ENCODE measurements at places on chromosomes 3 and 15.
A peak's percentile ranks its signal among the peaks of the same experiment; 100 is the strongest.

GRCh38 chr3:159239059-159239458 is 437.2 kb downstream of the MFSD1 start:
- no peak for DNase-seq

GRCh38 chr3:47291158-47291753 is 8.5 kb downstream of the KLHL18 start:
- DNase-seq: no peak

- no peak for DNase-seq
Observed at GRCh38 chr3:189143771-189144170, 28.0 kb upstream of the TPRG1 start.

- DNase-seq: no peak
Observed at GRCh38 chr15:94644433-94644832, 413.1 kb downstream of the MCTP2 start.

- DNase-seq: no peak
Observed at GRCh38 chr3:181712226-181712552, 464 bp downstream of the SOX2 start.

GRCh38 chr3:69182588-69183316 is 60.4 kb upstream of the LMOD3 start:
- DNase-seq: no peak

GRCh38 chr3:127986803-127987202 is 65.4 kb upstream of the SEC61A1 start:
- no peak for DNase-seq

DNA sequence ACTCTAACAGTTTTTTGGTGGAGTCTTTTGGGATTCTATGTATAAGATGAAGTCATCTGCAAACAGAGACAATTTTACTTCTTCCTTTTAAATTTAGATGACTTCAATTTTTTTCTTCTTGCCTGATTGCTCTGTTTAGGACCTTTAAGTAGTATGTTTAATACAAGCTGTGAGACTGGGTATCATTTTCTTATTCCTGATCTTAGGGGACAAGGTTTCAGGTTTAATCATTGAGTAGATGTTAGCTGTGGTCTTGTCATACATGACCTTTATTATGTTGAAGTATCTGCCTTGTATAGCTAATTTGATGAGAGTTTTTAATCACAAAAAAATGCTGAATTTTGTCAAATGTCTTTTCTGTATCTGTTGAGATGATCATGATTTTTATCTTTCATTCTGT is 20.6 kb downstream of the GRM2 start:
- no peak for DNase-seq

DNA sequence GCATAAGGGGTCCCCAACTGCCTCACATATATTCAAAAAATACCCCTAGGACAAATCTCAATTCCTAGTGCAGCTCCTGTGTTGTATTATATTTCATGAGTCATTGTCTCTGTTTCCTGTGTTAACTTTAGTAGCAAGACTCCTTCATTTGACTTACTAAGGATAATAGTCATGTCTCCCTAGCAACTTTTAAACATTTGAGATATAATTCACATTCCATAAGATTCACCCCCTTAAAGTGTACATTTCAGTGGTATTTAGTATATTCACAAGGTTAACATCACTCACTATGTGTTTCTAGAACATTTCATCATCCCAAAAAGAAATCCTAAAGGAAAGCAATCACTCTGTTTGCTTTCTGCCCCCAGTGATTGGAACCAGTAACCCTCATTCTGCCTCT is 121.3 kb upstream of the WNT7A start:
- DNase-seq: no peak

- peak; percentile 75 for DNase-seq
Observed at GRCh38 chr15:70111203-70112073, 13.7 kb upstream of the TLE3 start.

GRCh38 chr3:179949412-179949811 is 87.3 kb downstream of the PEX5L start:
- DNase-seq: peak; percentile 81

GRCh38 chr3:139312959-139313358 is 30.9 kb upstream of the MRPS22 start:
- no peak for DNase-seq

GRCh38 chr3:177569875-177570657 is 372.8 kb upstream of the TBL1XR1 start:
- peak; percentile 82 for DNase-seq

DNA sequence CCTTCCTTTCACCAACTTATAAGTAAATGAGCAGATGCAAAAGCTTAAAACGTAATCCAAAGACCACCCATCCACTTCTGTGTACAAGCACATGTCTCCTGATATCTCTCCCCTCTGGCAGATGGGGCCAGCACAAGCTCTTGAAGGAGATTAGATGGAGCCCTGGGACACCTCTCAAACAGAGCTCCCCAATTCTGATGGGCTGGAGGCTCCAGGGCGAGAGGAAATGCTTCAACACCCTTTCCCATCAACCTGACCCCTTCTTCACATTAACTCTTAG is 73.2 kb downstream of the MB21D2 start:
- no peak for DNase-seq

GRCh38 chr3:65560133-65560532 is 478.6 kb downstream of the MAGI1 start:
- no peak for DNase-seq

GRCh38 chr3:141913150-141913811 is 36.8 kb downstream of the ATP1B3 start:
- peak; percentile 48 for DNase-seq

DNA sequence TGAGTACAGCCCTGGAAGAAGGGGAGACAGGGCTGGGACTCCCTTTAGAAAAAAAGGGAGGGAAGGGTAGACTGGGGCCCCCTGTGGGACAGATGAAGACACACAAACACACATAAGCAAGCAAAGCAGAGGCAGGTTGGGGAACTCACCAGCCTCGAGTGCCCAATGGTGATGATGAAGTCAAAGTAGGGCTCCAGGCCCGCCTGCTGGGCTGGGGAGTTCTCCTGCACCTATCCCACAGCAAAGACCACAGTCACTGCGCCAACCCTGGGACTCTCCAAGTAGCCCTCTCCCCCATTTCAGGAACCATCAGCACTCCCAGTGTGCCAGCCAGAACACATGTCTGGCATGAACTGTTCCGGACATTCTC is 4.1 kb downstream of the GORASP1 start:
- DNase-seq: no peak

DNA sequence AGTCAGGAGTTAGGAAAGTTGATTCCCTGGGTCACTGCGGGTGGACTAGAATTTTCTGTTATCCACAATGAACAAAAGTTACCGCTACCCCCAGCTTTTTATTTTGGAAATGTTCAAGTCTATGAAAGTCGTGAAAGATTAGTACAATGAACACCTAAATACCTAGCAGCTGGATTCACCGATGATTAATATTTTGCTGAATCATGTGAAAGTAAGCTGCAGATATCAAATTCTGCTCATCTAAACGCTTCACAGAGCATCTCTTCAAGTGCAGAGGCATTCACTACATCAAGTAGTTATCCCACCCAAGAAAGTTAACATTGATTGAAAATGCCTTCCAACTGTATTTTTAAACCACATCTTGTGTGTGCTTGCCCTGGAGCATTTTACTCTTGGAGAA is 729.0 kb upstream of the NR2F2 start:
- no peak for DNase-seq

DNA sequence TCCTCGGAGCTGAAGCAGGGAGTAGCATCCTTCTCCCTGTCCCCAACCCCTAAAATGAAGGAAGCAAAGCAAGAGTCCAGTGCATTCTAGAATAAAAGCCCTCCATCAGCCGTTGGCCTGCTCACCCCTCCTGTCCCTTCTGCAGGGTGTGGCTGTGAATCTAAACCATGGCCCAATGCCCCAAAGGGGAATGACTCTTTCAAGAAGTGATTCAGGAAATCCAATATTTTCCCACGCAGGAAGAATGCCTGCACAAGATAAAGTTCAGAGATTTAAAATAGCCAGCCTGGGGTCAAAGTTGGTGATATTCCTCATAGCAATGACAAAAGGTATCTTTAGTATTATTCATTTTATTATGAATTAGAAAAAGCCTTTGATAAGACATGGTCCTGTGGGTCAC is 38.5 kb downstream of the SLCO2A1 start:
- no peak for DNase-seq

GRCh38 chr3:195165790-195166189 is 105.2 kb downstream of the XXYLT1 start:
- no peak for DNase-seq

- no peak for DNase-seq
Observed at GRCh38 chr3:172096881-172097420, 57.6 kb downstream of the FNDC3B start.

DNA sequence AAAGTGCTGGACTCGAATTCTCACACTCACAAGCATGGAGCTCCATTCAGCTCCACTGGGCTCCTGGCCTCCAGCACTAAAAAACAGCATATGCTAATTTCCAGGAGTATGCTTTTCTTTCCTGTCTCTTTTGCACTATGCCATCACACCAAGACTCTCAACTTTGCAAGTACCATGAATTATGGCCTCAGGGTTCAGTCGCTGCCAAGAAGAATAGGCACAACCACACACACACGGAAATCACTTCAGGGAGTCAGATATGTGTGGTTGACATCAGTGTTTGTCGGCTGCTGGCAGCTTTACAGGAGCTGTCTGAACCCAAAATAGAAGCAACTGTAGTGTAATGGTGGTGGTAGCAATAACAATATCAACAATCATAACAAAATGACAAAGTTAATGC is 305.0 kb upstream of the SLCO3A1 start:
- DNase-seq: no peak

- DNase-seq: no peak
Observed at GRCh38 chr3:182983876-182984275, 3.5 kb upstream of the DCUN1D1 start.

- no peak for DNase-seq
Observed at GRCh38 chr3:182083112-182083511, 371.4 kb downstream of the SOX2 start.

- DNase-seq: no peak
Observed at GRCh38 chr15:84082739-84083138, 152.8 kb upstream of the GOLGA6L4 start.

DNA sequence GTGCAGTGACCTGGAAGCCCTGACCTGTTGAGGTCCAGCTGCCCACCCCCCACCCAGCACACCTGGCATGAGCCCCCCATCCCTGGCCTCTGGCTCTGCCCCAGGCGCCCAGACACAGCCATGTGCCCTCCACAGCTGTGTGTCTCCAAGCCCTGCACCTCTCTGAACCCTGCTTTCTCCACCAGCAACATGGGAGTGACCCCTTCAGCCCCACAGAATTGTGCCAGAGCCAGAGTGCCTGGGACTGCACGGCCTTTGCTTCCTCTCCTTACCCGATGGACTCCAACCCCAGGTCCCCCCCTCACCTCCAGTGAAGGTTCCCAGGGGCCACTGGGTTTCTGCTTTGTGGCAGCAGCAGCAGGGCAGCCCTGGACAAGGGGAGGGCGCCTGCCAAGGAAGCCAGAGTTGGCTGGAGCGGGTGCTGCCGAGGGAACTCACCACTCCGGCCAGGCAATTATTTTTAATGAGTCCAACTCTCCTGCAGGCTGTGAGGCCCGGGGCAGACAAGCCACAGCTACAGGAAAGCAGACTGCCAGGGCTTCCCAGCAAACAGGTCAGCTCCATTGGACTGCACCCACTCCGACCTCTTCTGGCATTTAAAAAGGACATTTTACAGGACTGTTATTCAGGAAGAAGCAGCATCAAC is 24.1 kb downstream of the PRR20G start:
- no peak for DNase-seq

- DNase-seq: no peak
Observed at GRCh38 chr15:31098953-31099740, 2.4 kb downstream of the TRPM1 start.

DNA sequence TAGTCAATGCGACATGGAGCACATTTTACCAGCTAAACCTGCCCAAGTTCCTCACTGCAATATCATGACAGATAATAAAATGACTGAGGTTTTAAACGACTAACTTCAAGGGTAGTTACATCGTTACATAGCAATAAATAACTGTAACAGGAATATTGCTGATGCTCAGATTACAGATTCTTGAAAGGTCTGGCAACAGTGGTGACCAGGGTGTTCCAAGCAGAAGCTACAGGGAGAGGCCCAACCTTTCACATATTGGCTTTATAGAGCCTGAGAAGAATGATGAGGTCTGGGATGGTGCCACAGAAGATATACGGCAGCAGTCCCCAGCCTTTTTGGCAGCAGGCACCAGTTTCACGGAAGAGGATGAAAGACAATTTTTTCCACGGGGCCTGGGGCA is 51.1 kb upstream of the CSPG5 start:
- no peak for DNase-seq

- DNase-seq: no peak
Observed at GRCh38 chr3:12903000-12903800, 61.8 kb upstream of the RPL32 start.

GRCh38 chr15:89654847-89655805 is at the start of gene KIF7:
TSS of gene KIF7 (minus strand) at chr15:89655467. CDS start at chr15:89652930, 2,537 bp downstream.
- DNase-seq: peak; percentile 30

- no peak for DNase-seq
Observed at GRCh38 chr15:82944056-82944455, 8.5 kb downstream of the HOMER2 start.

- DNase-seq: no peak
Observed at GRCh38 chr3:195249057-195249770, 21.7 kb downstream of the XXYLT1 start.

DNA sequence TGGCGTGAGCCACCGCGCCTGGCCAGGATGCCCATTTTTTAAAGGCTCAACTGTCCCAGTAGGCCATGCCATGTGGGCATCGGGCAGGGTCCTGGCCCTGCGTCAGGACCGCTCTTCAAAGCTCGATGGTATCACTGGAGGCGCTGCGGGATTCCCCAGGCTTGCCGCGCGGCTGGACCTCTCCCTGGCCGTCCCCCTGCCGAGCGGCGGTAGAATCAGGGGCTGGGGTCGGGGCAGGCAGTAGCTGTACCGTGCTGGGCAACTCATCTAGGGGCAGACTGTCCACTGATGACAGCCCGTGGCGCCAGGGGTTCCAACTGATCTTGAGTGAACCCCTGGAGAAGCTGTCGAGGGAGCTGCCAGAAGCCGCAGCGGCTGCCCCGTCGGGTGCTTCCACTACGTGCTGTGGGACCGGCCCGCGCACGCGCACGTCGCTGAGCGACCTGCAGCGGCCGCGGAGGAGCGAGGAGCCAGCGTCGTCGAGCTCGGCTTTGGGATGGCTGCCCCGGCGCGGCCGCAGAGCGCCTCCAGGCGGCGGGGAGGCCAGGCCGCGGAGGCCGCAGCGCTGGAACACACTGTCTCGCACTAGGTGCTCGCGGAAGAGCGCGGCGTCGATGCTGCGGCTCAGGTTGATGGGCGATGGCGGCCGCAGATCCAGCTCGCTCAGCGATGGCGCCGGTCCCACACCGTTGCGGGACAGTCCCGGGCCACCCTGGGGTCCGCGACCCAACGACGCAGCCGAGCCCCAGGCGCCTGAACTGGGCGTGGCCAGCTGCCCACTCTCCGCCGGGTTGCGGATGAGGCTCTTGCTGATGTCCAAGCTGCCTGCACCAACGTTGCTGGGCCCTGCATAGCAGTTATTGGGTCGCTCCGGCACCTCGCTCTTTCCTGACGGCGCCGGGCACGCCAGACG is 5.8 kb downstream of the PRRT3 start:
- peak; percentile 30 for DNase-seq
